ENCODE measurements at places on chromosomes 12 and 14.
A peak's percentile ranks its signal among the peaks of the same experiment; 100 is the strongest.

DNA sequence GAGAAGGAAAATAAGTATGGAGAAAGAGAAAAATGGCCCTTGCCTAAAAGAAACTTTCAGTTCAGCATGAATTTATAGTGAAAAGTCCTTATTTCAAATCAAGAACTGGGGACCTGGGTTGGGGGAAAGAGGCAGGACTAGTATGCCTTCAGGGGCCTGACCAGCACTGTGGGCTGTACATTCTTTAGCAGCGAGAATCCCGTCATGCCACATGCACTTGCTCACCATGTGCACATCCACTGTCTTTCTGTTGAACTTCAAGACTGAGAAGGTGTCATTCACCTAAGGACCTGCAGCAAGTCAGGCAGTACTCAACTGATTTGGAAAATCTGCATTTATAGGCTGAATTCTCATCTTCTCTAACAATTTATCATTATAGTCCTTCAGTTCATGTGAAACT is 50.2 kb downstream of the RAB35 start:
- no peak for DNase-seq

DNA sequence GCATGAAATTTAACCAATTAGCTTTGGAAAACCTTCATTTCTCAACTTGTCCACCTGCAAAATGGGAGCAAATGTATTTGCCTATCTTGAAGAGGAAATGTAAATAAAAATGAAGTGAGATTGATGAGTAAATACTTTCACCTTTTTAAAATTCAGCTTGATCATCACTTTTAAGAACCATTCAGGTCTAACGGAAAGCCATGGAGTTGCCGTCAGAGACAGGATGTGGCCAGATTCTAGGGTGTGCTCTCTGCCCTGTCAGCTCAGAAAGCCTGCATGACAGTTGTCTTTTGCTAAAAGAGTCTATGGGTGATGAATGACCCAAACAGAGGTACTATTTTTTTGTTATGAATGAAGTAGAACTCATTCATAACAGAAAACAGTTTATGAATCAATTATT is 104.3 kb upstream of the SLC35F4 start:
- DNase-seq = no peak

GRCh38 chr12:49296836-49297694 is 2.1 kb downstream of the PRPH start:
- peak; percentile 84 for DNase-seq

- DNase-seq = no peak
Measured at GRCh38 chr12:116654226-116654743, 83.6 kb downstream of the SPRING1 start.

DNA sequence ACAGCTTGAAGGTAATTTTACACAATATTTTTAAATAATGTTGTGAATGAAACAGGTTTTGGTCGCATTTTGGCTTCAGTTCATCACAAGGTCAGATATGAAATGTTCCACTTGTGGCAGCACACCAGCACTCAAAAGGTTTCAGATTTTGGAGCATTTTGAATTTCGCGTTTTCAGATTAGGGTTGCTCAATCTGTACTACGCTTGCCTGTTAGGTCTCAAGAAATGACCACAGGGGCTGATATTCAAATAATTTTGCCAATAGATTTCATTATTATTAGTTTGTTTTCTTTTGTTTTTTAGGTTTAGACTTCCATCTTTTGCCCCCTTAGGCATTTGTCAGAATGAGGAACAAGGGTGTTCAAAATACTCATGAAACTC is 29.8 kb downstream of the DICER1 start:
- no peak for DNase-seq

- peak; percentile 70 for DNase-seq
Measured at GRCh38 chr14:97978341-97978740, 1181.2 kb downstream of the VRK1 start.

GRCh38 chr12:117545216-117545615 is 183.8 kb upstream of the NOS1 start:
- DNase-seq = no peak

GRCh38 chr12:30437616-30438015 is 258.1 kb downstream of the IPO8 start:
- DNase-seq = no peak

DNA sequence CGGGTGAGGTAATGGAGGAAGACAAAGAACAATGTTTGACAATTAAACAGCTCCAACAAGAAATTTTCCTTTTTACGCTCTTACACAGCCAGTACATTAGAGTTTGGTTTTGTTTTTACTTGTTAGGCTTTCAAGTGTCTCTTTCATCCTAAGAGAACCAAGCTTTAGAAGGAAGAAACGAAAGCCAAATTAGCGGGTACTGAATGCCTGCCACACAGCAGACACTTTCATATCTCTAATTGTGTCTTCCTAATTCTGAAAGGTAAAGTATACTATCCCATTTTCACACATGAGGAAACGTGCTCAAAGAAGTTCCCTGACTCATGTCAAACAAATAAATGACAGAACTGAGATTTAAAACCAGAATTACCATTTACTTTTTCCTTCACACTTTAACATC is 65.0 kb downstream of the CDK17 start:
- no peak for DNase-seq

DNA sequence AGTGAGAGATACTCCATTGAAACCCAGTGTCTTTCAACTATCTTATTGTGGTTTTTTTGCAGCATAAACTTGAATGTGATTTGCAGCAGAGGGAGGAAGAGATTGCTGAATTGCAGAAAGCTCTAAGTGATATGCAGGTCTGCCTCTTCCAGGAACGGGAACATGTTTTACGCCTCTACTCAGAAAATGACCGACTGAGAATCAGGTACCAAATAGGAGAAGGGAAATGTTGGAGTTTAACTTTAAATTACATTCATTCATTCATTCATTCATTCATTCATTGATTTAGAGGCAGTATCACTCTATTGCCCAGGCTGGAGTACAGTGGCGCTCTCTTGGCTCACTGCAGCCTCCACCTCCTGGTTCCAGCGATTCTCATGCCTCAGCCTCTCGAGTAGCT is 17.0 kb downstream of the CCDC77 start:
- no peak for DNase-seq
